ENCODE measurements at places on chromosomes 16 and 17. TPM values are rescaled to one million over a fixed set of nuclear protein-coding genes. Genes with fewer than 3 reads are reported as not detected.

Gene MPP3
- 29.8 TPM for total RNA-seq

Gene CCDC144A
- total RNA-seq: 20.5 TPM

Gene WFDC1
- total RNA-seq: 7.6 TPM

Gene TBC1D28
- total RNA-seq: not detected

Gene TNK1
- 1.4 TPM for total RNA-seq
